CD4-positive, alpha-beta T cell treated with Interleukin-21 for 1 hour (primary cell): ENCODE measurements at places on chromosomes 1 and 21.

- no peak for DNase-seq
Measured at GRCh38 chr21:44994695-44995342, 55.0 kb downstream of the SLX9 start.

DNA sequence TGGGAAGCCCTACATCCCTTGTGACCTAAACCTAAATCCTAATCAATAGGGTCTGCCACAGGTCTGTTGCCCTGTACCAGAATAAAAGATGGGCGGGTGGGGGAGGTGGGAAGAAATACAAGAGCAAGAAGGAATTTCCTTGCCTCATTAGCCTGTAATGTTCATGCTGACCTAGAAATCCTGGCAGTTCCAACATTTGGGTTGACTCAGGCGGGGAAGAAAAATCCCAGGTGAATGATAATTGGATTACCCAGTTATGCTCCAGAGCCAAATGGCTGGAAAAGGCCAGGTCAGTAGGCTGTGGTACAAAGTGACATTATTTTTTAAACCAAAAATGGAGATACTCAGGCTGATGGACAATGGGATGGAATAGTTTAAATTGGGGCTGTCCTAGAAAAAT, 27.3 kb upstream of the A3GALT2 start:
- DNase-seq, result no peak

DNA sequence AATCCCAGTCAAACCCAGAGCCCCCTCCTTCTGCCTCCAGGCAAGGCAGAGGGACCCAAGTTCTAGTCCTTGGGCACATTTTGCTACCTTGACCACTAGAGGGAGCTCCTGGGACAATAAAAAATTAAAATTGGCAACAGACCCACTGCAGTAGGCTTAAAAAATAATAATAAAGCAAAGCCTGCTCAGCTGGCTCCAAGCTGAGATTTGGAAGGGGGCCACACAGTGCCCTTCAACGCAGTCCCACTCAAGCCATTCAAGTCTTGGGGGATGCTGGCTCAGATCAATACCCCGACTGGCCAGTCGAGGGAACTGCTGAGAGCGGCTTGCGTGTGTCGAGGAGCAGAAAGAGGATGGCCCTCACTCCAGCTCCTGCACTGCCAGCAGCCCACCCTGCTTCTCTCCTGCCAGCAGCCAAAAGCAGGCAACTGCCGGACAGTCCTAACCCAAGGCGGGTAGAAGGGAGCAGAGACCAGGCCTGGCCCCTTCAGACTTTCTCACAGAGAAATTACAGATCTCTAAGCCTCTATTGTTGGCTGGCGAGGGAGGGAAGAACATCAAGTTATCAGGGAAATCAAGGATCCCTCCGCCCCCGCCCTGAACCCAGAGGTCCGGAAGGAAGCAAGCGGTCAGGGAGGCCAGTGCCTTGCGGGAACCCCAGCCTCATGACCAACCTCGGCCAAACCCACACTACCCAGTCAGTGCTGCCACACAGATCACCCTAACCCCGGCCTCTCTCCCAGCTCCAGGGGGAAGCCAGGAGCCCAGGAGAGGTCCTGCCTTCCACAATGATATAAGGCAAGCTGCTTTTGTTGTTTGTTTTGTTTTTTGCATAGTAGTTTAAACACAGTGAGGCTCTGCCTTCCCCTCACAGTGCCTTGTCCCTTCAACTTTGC, 4.9 kb upstream of the ALDH4A1 start:
- peak; percentile 85 for DNase-seq

- DNase-seq, result no peak
Measured at GRCh38 chr1:165562571-165562970, 18.8 kb downstream of the LRRC52 start.

- DNase-seq, result peak; percentile 47
Measured at GRCh38 chr21:36630485-36631206, 68.3 kb upstream of the SIM2 start.
